Stomach (tissue), 19 donors: ENCODE measurements at places on chromosomes 5 and 9. TPM values are rescaled to one million over a fixed set of nuclear protein-coding genes. Genes with fewer than 3 reads are reported as not detected.

FGFR4 gene
- 5.2 TPM for polyA plus RNA-seq

IFNA13 gene
- polyA plus RNA-seq = not detected

PCDHA6 gene
- 0.31 TPM for polyA plus RNA-seq

ADAMTS19 gene
- polyA plus RNA-seq = not detected

PTGER4 gene
- polyA plus RNA-seq = 23.4 TPM

CTSV gene
- 6.0 TPM for polyA plus RNA-seq

GRIA1 gene
- 0.12 TPM for polyA plus RNA-seq

CAMK4 gene
- polyA plus RNA-seq = 0.48 TPM

ZDHHC11 gene
- polyA plus RNA-seq = 13.9 TPM

HCN1 gene
- 0.03 TPM for polyA plus RNA-seq

ZMYND19 gene
- 21.1 TPM for polyA plus RNA-seq

GABBR2 gene
- not detected for polyA plus RNA-seq
